Hematopoietic multipotent progenitor cell (in vitro differentiated cells): ENCODE measurements at places on chromosomes 11 and 22. TPM values are rescaled to one million over a fixed set of nuclear protein-coding genes. Genes with fewer than 3 reads are reported as not detected.

GRCh38 chr22:40817737-40818136, 1.4 kb downstream of the SLC25A17 start:
- DNase-seq, result no peak

GRCh38 chr22:23862103-23862502, 4.4 kb downstream of the SLC2A11 start:
- DNase-seq, result peak; percentile 51

The PHLDA2 gene
- total RNA-seq, result 1.1 TPM

GRCh38 chr11:70205049-70205725, 2.1 kb downstream of the FADD start:
- DNase-seq, result no peak

DNA sequence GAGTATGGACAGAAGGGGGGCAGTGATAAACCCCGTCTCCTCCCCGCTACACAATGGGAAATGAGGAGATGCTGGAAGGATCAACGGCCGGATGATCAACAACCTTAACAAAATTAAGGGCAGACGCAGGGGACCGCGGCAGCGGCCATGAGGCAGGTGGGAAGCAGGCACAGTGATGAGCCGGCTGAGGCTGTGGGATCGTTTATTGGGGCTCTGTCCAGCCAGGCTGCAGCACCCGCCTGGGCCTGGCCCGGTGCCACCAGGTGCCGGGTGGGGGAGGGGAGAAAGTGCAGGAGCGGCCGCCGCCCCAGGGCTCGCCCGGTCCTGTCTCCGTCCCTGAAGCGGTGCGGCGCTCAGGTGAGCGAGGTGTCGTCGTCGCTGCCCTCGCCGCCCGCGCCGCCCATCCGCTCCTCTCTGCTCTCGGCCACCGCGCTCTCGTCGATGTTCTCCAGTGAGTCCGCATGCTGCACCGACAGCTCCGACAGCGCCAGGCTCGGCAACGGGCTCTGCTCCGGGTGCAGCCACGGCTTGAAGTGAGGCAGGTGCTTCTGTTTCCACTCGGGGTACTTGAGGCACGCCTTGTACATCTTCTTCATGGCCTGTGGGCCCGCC, 2.4 kb upstream of the ARAP1 start:
- no peak for DNase-seq

DNA sequence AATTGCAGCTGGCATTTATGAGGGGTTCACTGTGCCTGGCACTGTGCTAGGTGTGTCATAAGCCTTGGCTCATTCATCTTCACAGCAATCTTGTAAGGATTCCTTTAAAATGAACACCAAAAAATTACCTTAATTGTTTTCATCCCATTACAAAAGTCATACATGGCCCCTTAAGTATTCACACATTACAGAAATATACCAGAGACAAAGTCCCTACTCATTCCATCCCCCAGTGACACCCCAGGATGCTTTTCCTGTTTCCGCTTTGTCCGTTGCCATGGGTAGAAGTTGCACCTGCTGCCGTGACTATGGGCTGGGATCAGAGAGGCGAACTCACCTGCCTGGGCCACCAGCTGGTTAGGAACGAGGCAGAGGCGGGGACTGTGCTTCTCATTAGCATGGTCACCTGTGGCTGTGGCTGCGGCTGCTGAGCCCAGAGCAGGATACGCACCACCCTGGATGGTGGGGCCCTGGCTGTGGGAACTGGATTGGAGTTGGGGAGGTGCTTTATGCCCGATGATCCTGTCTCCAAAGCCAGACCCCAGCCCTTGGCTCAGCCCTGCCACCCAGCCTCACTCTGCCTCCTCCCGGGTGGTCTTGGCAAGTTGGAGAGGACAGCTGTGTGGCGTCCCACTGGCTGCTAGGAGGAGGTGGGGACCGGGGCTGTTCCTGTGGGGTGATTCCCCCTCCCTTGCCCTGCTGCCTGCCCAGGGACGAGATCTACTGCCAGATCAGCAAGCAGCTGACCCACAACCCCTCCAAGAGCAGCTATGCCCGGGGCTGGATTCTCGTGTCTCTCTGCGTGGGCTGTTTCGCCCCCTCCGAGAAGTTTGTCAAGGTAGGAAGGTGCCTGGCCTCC, 60.8 kb downstream of the MYO7A start:
- no peak for DNase-seq

DNA sequence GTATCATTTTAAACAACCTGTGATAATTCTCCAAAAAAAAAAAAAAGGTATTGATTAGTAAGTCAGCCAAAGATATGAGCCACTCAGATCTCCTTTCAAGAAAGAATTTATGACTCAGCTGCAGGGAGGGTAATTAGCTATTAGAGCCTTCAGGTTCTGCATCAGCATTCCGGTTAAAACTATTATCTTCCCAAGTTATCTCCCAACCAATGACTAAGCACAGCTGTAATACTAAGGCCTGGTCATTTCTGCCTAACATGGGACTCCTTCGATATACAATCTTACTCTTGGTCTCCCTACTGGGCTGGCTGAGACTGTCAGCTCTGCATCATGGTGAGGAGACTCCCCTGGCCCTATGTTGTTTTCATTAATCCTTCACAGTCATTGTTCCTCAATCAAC, 60.4 kb downstream of the SBF2 start:
- DNase-seq, result no peak

GRCh38 chr11:64745521-64746328, 1.8 kb upstream of the RASGRP2 start:
- DNase-seq, result peak; percentile 96

DNA sequence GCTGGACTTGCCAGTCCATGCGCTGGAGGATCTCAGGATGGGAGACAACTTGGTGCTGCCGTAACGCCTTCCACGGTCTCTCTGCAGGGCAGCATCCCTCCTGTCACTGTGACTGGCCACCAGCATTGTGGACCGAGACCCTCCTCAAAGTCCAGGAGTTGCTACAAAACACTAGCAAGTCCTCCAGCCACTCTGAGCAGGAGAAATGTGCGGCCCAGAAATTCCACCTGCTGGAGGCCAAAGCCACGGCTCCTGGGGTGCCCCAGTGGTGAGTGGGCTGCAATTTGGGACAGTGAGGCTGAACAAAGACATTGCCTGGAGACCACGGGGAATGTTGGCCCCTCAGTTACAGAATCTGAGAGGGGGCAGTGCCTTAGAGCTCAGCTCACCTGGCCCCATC, 6.9 kb upstream of the DSCAML1 start:
- no peak for DNase-seq

DNA sequence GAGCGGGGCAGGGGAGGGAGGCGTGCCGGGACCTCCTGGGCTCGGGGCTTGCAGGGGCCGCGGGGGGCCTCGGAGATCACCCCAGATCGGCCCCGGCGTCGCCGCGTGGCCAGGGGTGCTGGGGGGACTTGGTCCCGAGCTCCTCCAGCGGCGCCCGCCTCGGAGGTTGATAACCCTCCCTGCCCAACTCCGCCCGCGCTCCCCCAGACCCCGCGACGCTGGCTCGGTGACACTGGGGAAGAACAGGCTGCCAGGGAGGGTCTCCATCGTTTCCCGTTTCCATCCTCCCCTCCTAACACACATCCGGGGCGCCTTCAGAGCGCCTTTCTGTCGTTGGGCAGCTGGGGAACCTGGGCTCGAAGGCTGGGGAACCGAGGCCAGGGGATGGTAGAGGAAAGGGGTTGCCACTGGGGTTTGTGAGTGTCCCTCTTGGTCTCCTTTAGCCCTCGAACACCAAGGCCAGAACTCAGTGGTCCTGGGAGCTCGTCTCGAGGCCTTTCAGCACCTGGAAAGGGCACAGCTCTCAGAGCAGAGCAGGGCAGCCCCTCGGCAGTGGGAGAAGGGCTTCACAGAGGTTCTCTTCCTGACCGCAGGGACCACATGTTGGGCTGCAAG, 431 bp downstream of the SLC37A2 start:
- DNase-seq, result no peak

The BDNF gene
- under 0.01 TPM for total RNA-seq

DNA sequence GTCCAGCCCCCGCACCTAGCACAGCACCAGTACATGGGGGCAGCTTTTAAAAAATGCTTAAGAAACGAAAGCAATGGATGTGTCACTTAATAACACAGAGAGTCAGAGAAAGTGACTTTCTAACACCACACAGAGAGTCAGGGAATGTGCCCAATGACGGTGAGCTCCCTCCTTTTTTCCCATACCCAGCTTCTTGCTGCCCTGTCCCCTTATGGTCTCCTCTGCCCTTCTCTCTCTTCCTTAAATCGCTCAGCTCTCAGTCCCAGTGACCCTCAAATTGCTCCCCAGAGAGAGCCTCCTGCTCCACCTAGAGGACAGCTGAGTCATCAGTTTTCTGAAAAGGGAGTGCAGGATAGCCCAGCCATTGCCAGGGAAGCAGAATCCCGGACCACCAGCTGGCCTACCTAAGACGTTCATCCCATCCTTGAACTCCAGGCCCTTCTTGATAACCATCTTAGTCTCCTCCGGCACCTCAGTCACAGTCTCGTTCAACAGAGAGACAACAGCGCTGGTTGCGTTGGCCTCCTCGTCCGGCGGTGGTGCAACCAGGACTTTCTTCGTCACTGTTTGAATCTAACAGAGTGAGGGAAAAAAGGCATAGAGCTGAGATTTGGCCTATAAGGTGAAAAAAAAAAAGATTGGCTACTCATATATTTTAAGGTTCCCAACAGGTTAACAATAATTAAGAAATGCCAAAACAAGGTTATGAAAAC, 113.5 kb downstream of the SLC1A2 start:
- peak; percentile 73 for DNase-seq

DNA sequence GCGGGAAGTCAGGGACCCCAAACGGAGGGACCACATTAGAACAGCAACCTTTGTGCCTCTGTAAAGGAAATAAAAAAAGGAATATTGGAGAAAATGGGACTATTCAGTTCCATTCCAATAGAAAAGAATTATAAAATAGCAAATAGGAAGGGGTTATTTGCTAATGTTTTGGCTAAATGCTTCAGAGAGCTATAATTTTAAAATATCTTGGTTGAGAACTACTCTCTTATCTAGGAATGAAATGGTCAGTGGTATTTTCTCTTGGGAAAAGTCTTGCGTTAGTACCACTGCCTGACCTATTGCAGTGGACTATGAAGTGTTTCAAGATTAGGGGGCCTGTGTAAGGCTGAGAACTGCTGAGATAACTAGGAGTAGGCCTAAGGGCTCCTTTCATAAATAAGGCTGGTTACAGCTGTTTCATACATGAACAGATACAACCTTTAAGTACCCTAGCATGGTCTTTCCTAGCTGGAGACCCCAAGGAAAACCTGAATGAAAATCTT, 6.9 kb upstream of the WEE1 start:
- DNase-seq, result no peak

DNA sequence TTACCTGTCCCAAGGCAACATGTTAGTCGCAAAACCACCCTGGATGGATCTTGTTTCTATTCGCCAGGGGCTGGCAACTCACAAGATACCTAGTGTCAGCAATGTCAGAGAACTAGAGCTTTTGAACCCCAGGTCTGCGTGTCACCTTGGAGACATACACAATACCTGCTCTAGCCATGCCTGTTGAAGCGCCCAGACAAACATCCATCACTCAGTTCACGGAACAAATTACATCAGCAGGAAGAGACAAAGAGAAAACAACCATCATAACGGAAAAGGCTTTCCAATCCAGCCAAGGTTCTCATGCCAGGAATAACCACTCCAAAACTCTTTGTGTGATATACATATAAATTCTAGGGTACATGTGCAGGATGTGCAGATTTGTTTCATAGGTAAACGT, 2.2 kb downstream of the CD59 start:
- DNase-seq, result no peak

GRCh38 chr11:118913411-118914125, 12.2 kb downstream of the BCL9L start:
- no peak for DNase-seq

The APOA4 gene
- total RNA-seq, result not detected

DNA sequence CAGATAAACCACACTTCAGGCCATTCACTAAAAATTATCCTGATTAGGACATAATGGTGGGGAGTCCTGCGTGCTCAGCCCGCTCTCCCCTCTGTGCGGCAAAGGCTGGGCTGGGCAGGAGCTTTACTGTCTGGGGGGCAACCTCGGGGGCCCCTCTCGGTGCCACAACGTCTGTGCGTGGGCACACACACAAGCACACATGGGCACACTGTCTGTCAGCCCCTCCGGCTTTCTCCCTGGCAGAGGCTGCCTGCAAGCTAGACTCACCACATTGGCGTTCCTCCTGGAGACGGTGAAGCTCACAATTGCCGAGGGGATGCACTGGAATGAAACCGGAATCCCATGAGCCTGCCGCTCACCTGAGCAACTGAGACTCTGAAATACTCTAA, 5.2 kb downstream of the MLC1 start:
- DNase-seq, result no peak

The TSGA10IP gene
- not detected for total RNA-seq

DNA sequence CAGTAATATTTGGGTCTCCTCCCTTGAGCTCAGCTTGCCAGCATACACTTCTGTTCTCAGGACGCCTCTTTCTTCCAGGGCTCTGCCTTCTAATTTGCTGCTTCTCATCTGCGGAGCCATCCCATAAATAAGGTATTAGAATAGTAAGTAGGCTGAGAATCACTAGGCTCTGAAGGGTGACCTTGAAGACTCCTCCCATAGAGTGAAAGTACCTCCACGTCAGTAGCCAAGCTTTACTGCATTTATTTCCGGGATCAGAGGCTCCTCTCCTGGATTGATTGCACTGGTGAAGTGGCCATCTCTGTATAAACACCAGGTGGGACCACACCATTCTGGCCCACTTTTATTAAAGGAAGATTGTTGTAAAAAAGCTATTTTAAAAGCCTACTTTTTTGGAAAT, 315.5 kb downstream of the FAT3 start:
- no peak for DNase-seq

The IGSF9B gene
- 0.81 TPM for total RNA-seq

DNA sequence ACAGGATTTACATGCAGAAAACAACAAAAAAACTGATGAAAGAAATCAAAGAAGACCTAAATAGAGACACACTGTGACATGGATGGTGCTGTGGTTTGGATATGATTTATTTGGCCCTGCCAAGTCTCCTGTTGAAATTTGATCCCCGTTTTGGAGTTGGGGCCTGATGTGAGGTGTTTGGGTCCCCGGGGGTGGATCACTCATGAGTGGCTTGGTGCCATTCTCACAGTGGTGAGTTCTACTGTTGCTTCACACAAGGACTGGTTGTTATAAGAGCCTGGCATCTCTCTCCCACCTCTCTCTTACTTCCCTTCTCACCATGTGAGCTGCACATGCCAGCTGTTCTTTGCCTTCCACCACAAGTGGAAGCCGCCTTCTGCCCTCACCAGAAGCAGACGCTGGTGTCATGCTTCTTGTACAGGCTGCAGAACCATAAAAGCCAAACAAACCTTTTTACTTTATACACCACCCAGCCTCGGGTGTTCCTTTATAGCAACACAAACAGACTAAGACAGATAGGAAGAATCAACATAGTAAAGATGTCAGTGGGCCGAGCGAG, 7.8 kb upstream of the RTL6 start:
- no peak for DNase-seq

GRCh38 chr11:126392633-126393013, 37.1 kb downstream of the ST3GAL4 start:
- DNase-seq, result no peak

GRCh38 chr22:50199829-50200460, 866 bp upstream of the SELENOO start:
- peak; percentile 26 for DNase-seq

GRCh38 chr11:14306481-14306880, 52.5 kb downstream of the RRAS2 start:
- DNase-seq, result no peak
